ENCODE measurements at places on chromosomes 12 and 14.

GRCh38 chr12:614411-614970, 48.8 kb downstream of the NINJ2 start:
- no peak for DNase-seq
- peaks cover 2% of the 10 kb centered on the region for H3K4me1 ChIP-seq
- H3K27me3 ChIP-seq: peaks cover 26% of the 10 kb centered on the region
- H3K27ac ChIP-seq: no peak overlapping the region

DNA sequence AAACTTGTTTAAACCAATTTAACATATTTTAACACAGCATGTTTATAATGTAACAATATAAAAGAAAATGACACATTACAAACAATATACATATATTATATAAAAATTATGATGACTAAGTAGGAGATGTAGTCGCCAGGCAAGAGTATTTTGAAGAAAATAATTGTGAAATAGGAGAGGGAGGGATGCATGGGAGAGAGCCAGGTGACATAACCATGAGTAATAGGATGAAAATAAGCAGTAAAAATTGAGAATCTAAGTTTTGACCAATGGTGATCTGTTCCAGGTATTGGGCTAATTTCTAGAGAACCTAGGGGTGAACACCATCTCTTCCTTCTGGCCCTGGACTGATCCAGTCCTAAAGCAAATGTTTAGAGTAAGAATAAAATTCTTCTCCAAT, 315.2 kb upstream of the G2E3 start:
- H3K27ac ChIP-seq: no peak overlapping the region
- no peak overlapping the region for H3K4me3 ChIP-seq
- H3K36me3 ChIP-seq: no peaks in the 10 kb centered on the region
- peaks cover 20% of the 10 kb centered on the region for H3K4me1 ChIP-seq
- DNase-seq: no peak

- peaks cover 12% of the 10 kb centered on the region for H3K4me1 ChIP-seq
- DNase-seq: no peak
- no peak overlapping the region for H3K4me3 ChIP-seq
- H3K36me3 ChIP-seq: no peaks in the 10 kb centered on the region
- H3K27me3 ChIP-seq: no peaks in the 10 kb centered on the region
These were observed 24.4 kb downstream of the MSRB3 start for GRCh38 chr12:65302891-65303290.

GRCh38 chr12:104975587-104976343, 10.4 kb upstream of the NOPCHAP1 start:
- no peak for DNase-seq
- no peak overlapping the region for H3K27ac ChIP-seq
- H3K27me3 ChIP-seq: no peaks in the 10 kb centered on the region
- H3K4me3 ChIP-seq: no peak overlapping the region
- no peaks in the 10 kb centered on the region for H3K36me3 ChIP-seq

DNA sequence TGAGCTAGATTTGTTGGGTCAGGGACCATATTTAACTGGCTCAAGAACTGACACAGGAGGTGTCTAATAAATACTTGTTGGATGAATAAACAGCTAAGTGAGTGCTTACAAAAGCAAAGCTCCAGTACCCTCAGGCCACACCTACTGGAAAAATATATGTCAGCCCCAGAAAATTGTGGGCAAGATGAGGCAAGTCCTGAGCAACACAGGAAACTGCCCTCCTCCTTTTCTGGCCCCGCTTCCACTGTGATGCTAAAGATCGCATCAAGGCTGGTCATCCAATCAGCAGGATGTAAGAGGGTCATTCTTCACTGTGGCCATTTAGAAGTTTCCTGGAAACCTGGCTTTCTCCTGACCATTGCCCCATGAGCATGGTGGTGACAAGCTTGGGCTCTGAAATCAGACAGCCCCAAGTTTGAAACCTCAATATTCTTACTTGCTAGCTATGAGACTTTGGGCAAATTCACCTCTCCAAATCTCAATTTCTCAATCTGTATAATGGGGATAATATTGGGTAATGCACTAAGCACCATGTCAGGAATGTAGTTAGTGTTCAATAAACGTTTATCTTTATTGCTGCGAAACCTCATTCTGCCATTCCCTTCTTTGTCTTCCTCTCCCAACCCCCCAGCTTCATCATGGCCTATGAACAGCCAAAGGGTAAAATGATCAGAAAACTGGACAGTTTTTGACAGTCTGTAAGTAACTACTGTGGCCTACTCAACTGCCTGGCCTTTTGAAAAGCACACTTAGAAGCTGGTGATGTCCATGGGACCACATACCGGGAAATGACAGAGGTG, 139.3 kb upstream of the PZP start:
- no peak overlapping the region for H3K27ac ChIP-seq
- no peak for DNase-seq
- peaks cover 7% of the 10 kb centered on the region for H3K36me3 ChIP-seq
- peaks cover 18% of the 10 kb centered on the region for H3K4me1 ChIP-seq

GRCh38 chr12:50060120-50060468, 2.7 kb downstream of the ASIC1 start:
- peaks cover 61% of the 10 kb centered on the region for H3K27me3 ChIP-seq
- no peak overlapping the region for H3K4me3 ChIP-seq
- H3K36me3 ChIP-seq: no peaks in the 10 kb centered on the region

DNA sequence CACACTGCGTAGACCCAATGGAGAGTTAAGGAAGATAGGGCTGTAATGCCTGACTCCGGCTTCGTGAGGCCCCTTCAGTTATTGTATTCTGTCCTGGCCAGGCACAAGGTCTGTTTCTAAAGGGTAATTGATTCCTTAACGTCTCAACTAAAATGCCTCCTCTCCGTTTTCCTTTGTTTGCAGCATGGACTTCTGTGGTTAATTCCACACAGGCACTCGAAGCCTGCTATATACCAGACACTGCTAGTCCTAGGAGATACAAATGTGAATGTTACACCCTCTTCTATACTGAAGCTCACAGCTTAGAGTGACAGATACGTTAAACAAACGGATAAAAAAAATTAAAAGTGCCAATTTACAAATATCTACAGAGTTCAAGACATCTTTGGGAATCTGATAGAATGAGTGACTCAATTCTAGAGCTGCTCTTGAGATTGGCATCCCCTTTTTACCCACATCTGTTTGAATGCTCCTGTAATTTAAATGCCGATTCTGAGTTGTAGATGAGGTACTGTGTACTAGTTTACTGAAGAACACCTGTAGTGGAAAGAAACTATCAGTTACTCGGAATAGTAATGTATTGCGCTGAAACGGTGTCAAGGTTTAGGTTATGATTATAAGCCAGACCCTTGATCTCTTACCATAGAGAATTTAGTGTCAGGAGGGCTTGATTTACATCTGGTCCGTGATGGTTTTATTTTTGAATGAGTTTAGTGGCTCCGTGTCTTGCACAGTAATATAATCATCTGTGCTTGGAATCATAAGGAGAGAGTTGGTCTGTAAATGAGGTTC, 784 bp downstream of the PSMA6 start:
- peaks cover 25% of the 10 kb centered on the region for H3K4me1 ChIP-seq
- peaks cover 2% of the 10 kb centered on the region for H3K36me3 ChIP-seq
- H3K27me3 ChIP-seq: no peaks in the 10 kb centered on the region
- no peak for DNase-seq

DNA sequence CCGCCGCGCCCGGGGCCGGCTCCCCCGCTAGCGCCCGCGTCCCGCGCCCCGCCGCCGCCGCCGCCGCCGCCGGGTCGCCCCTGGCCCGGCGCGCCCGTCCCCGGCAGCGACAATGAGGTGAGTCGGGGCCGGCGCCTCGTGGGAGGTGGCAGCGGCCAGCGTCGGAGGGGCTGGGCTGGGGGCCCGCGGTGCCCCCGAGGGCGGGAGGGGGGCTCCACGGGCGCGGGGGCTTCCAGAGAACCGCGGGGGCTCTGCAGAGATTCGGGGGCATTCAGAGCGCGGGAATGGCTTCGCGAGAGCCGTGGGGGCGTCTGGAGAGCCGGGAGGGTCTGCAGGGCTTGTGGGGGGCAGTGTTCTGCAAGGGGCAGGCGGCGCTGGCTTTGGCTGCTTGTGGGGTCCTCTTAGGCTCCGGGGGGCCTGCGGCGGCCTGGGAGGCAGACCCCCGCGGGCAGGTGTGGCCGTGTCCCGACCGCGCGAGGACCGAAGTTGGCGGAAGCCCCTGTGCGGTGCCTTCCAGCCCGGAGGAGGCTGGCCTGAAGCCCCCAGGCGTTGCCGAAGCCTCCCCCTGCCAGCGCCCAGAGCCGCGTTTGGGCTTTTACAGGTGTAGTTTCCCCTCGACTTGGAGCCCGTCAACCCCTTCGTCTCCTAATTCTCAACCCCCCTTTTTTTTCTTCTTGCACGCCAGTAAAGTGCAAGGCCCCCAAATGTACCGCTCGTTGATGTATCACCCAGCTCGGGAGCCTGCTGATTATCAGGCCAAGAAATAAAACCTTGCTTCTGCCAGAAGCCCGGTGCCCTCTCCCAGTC, 93.1 kb upstream of the EVL start:
- H3K36me3 ChIP-seq: peaks cover 11% of the 10 kb centered on the region
- DNase-seq: peak; percentile 25
- H3K4me3 ChIP-seq: peak overlapping the region; percentile 93
- peaks cover 24% of the 10 kb centered on the region for H3K27me3 ChIP-seq

- peaks cover 17% of the 10 kb centered on the region for H3K36me3 ChIP-seq
- H3K27me3 ChIP-seq: no peaks in the 10 kb centered on the region
- H3K4me3 ChIP-seq: no peak overlapping the region
- H3K27ac ChIP-seq: no peak overlapping the region
- peaks cover 2% of the 10 kb centered on the region for H3K4me1 ChIP-seq
These were observed 5.2 kb upstream of the CNPY2 start for GRCh38 chr12:56321027-56321426.

DNA sequence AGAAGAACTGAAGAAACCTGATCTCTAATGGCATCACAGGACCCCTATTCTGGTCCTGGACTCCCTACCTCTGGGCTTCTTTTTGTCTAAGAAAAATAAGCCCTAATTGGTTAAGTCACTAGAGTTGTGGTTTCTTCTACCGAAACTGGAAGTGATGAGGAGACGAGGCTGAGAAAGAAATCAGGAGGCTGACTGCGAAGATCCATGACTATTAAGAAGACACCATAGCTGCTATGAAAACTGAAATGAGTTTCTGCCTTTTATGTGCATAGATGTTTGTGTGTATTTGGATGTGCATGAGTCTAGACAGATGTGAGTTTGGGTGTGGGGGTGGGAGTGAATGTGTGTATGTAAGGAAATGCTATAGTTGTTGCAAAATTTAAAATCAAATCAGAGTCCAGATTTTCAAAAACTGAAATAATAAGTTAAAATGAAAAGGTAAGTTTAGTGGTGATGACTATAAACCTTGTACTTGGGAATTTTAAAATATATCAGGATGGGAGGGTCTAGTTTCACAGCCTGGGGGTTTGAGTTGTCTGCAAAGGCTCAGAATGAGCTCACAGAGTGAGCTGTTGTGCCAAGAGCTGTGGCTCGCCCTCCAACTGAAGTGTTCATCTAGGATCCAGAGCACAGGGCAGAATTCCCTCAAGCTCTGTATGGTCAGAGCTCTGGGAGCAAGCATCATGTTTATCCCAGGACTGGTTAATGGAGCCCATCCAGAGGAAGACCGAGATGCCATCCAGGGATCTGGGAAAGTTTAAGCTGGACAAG, 94.9 kb downstream of the VCPKMT start:
- H3K27ac ChIP-seq: no peak overlapping the region
- no peak for DNase-seq
- no peak overlapping the region for H3K4me3 ChIP-seq
- peaks cover 4% of the 10 kb centered on the region for H3K27me3 ChIP-seq
- peaks cover 6% of the 10 kb centered on the region for H3K4me1 ChIP-seq

GRCh38 chr12:118061011-118061872, at the start of gene WSB2:
Gene WSB2 (minus strand): TSS chr12:118061179. CDS start chr12:118061048, 131 bp downstream.
- no peaks in the 10 kb centered on the region for H3K27me3 ChIP-seq
- H3K4me3 ChIP-seq: peak within 1 kb of the TSS; percentile 89
- peak; percentile 20 for DNase-seq
- H3K4me1 ChIP-seq: peaks cover 29% of the 10 kb centered on the region
- peaks cover 1% of the 10 kb centered on the region for H3K36me3 ChIP-seq

- H3K27me3 ChIP-seq: no peaks in the 10 kb centered on the region
- no peak overlapping the region for H3K4me3 ChIP-seq
- H3K4me1 ChIP-seq: peaks cover under 1% of the 10 kb centered on the region
- H3K27ac ChIP-seq: no peak overlapping the region
- H3K36me3 ChIP-seq: no peaks in the 10 kb centered on the region
These were observed 503.8 kb upstream of the RPL10L start for GRCh38 chr14:47155395-47155794.

- H3K27ac ChIP-seq: no peak overlapping the region
- H3K4me3 ChIP-seq: no peak overlapping the region
- no peaks in the 10 kb centered on the region for H3K36me3 ChIP-seq
- no peaks in the 10 kb centered on the region for H3K4me1 ChIP-seq
These were observed 24.2 kb upstream of the FOXN3 start for GRCh38 chr14:89440986-89441909.

DNA sequence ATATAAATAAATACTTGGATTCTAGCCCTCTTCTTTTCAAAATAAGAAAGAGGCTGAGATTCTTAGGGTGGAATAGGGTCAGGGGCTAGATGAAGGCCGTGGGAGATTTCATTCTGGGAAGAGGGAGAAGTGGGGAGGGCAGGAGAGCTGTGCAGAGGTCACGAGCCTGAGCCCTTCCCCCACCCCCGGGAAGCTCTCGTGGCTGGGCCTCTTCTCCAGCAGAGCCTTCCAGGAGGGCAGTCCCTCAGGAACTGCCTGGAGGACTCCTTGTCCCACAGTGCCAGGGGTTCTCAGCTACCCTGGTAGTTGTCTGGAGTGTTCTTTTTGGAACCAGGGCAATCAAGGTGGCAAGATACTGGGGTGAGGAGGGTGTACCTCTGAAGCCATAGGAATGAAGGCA, 94.0 kb downstream of the ESR2 start:
- H3K27me3 ChIP-seq: no peaks in the 10 kb centered on the region
- H3K4me1 ChIP-seq: peaks cover 44% of the 10 kb centered on the region
- DNase-seq: no peak
- no peak overlapping the region for H3K27ac ChIP-seq
- H3K4me3 ChIP-seq: no peak overlapping the region

DNA sequence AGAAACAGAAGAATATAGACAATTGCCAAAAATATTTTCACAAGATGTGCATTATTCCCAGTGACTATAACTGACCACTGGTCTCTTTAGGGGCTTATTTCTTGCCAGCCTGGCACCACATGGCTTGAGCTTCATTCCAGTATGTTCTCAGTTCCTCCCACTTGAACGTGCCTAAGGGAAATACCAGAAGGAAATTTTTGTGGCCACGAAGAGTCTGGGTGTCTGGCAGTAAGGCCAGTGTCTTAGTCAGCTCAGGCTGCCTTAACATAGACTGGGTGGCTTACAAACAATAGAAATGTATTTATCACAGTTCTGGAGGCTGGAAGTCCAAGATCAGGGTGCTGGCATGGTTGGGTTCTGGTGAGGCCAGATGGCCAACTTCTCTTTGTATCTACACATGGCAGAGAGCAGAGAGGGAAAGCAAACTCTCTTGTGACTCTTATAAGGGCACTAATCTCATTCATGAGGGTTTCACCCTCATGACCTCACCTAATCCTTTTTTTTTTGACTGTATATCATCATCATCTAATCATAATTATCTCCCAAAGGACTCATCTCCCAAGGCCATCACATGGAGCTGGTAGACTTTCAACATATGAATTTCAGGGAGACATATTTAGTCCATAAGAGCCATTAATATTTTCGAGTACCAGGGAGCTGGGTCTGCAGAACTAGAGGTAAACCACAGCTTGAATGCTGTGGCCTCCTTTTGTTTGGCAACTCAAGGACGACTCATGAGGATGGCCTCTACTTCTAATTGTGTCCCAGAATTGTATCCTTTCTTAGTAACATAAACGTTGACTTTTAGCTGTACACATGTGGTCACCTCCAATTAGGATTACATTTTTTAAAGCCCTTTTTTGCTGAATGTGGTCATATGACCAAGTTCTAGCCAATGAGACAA, 5.1 kb upstream of the SMOC1 start:
- H3K27me3 ChIP-seq: peaks cover 8% of the 10 kb centered on the region
- H3K36me3 ChIP-seq: no peaks in the 10 kb centered on the region
- H3K4me1 ChIP-seq: no peaks in the 10 kb centered on the region
- no peak overlapping the region for H3K4me3 ChIP-seq

All from progenitor cell of endocrine pancreas (in vitro differentiated cells).